Upper lobe of left lung (tissue), 6 donors: ENCODE measurements at places on chromosomes 2 and 18.

DNA sequence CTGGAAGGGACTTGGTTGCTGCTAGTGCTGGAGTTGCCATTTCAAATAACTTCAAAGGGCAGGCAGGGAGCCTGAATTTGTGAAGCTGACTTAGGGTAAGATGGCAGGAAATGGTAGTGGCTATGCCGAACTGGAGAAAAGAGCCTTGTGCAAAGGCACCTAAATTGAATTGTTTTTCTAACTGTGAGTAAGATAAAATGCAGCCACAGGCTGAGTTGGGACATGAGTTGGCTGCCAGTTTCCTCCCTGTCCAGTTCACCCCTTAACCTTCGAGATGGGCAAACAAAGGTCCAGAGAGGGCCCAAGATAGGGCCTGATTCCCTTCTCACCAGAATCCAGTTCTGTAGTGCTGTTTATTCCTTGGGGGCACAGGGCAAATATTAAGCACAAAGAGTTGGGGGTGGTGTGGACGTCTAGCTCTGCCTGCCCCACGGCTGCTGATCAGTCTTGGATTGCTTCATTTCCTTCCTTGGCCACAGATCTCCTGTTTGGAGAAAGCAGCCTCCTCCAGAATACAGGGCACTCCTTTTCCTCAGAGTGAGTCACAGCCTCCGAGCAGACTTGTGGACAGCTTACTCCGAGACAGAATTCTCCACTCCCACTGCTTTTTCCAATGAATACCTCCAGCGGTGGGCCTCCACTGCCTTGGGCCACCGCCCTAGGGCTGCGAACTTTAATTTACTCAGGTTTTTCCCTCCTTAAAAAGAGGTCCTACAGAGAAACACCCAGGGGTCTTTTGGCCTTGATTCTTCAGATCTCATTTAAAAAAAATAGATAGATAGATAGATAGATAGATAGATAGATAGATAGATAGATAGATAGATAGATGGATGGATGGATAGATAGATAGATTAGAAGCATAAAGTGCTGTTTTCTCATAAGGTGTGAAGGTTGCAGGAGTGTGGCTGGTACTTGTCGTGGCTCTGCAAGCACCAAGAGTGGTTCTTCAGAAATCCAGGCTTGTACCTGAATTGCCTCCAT is 18.4 kb upstream of the SLC20A1 start:
- no peak for DNase-seq

DNA sequence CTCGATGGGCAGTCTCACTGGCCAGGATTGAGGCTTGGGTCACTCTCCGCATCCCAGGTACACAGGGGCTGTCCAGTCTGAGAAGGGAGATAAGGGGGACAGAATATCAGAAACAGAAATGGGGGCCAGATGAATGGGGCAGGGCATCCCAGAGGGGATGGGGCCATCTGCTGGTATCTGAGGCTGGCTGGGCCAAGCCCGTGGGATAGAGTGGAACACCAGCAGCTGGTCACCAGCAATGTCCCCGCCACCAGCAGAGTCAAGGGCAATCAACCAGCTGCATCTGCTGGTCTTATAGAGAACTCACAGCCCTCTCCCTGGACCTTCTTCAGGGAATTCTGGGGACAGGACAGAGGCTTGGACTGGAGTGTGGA is 128.8 kb upstream of the HAAO start:
- no peak for DNase-seq

- peak; percentile 69 for DNase-seq
Observed at GRCh38 chr18:22465859-22466457, 48.2 kb upstream of the CTAGE1 start.

DNA sequence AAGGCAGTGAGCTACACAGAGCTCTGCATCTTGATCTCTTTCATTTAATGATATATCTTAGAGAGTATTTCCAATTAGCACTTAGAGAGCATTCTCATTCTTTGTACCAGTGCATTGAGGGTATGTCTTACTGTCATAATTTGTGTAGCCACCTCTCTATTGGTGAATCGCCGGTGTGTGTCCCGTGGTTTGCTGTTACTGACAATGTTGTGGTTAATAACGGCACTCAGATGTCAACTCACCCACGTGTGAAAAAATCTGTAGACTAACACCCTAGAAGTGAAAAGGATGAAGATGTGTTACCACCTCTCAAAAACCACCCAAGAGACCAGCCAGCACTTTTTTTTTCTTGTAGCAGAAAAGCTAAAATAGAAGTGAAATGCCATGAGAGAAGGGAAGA is 37.1 kb downstream of the TEX51 start:
- DNase-seq = no peak

- no peak for DNase-seq
Observed at GRCh38 chr2:134183679-134184078, 70.2 kb upstream of the MGAT5 start.

- no peak for DNase-seq
Observed at GRCh38 chr2:34188464-34189303, 589.6 kb upstream of the FAM98A start.

- DNase-seq = no peak
Observed at GRCh38 chr2:189124175-189124574, 55.4 kb downstream of the COL5A2 start.

GRCh38 chr2:118539290-118539689 is 308.2 kb downstream of the EN1 start:
- DNase-seq = no peak

DNA sequence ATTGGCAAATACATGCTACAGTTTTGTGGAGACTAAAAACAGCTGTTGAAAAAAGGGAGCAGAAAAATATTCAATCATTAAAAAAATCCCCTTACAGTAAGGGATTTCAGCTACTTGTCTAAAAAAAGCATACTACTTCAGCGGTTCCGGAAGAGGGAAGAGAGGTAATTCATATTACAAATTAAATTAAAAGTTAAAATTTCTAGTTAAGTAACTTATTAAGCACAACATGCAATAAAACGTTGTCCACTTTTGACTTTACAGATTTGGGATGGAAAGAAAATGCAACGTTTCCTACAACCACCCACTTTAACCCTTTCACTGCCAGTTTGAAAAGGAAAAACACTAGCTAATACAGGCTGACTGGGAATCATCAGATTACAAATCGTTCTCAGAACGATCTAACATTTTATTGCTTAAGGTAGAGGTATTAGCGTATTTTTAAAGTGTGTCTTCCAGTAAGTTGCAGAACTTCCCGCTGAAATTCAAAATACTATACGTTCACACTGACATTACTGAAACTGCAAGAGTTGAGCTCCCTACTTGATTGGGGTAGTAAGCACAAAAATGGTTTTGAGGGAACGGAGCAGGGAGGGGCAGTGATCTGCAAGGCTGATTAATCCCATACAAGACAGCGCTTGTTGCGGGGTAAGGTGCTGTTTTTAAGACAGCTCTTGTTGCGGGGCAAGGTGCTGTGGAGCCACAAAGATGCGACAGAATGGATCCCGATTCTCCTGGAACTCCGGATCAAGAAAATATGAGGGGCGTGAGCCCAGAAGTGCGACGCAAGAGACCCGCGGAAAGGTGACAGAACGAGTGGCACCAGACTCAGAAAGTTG is 743 bp downstream of the HADHA start:
- DNase-seq = no peak

DNA sequence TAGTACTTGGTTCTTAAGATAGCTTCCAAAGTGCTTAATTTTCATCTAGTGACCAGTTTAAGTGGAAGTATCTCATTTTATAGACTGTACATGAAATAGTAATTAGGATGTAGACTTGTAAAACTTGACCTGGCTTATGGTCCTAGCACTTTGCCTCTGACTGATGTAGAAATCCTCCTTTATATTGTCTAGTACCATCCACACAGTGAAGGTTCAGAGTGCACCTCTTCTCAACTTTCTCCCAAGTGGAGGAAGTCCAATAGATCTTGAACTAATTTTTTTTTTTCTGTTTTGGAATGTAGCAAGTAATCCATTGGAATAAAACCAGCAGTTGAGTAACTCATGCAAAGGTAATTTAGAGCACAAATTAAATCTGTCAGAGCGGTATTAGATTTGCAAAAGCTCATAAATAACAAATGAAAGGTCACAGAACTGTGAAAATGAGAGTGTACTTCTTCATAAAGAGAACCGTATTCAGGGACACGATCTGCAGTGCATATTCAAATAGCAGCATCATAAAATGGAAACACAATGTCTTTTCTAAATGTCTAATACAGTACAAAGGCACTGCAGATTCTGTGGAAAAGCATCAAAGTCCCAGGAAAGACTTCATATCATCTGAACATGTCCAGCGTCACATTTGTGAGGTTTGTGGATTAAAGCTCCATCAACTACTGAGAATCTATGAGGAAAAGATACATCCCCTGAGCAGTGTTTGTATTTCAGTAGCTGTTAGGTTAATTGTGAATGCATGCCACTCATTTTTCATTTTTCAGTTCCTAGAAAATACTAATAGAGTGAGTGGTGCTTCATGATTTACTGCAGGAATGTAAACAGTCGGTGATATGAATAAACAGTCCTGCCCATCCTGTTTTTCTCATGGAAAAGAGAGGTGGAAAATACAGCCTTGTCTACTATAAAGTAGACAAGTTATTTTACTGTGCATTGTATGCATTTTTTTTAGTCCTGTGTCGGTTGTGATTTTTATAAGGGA is 100.7 kb downstream of the LYPD6 start:
- no peak for DNase-seq

DNA sequence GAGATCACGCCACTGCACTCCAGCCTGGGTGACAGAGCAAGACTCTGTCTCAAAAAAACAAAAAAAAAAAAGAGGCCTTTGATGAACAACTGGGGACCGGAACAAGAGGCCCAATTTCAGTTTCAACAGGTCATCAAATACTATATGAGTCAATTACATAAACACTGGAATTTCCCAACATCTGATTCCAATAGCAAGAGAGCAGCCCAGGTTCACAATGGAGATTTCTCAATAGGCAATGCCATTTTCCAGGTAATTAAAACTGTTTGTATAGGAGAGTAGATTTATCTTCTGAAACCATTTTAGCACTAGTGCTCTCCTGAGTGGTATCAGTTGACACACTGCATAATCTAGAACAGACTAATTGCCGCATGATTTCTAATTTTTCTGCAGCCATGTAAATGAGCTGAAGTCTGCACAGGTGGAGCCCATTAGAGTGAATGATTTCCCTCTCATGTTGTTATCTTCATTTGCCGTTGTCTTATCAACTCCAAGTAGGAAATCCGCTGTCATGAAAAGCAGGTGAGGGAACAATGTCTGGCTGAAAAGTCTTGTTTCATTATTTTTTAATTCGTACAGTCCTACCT is 264.1 kb upstream of the MEIS1 start:
- no peak for DNase-seq

- no peak for DNase-seq
Observed at GRCh38 chr2:119792907-119793312, 33.2 kb downstream of the PTPN4 start.

DNA sequence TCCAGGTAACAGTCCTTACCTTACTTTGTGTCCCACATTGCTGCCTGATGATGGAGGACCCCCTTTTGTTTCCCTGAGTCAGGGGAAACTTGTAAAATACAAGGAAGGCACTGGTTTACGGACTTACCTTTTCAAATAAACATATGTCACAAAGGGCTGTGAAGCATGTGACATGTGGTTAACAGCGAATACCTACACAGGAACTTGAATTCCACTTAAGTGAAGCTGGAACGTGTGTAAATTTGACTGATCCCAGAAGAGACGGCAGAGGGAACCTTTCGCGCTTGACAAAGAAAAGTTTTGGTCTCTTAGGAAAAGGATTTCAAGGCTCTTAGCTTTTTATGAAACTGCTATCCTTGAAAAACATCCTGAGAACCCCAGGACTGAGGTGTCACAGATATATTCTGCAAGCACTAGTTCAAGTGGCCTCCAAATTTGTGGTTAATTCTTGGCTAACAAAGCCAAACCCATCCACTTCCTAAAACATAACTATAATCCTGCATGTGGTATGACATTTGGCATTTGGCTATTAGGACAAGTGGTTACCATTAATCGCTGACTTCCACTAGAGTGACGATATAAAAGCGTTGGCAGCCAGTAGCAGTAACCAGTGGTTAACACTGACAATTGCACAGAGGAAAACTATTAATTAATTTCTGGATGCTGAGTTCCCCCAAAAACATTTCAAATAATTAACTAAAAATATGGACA is 55.6 kb downstream of the ITGB6 start:
- no peak for DNase-seq

DNA sequence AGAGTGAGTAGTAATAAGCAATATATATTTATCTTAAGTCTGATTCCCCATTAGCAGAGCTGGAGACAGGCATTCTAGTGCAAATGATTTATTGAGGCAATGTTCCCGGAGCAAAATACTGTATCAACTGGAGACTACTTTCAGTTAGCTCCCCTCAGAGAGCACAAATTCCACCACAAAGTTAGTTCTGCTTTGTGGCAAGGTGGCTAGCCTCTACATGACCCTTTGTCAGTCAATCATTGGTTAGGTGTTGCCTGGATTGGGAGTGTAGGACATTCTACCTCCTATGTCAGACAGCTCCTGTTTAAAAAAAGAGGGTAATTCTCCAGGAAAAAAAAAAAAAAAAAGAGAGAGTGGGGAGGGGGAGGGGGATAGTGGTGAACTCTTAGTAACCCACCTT is 402.2 kb downstream of the NR4A2 start:
- DNase-seq = no peak
